Naive thymus-derived CD4-positive, alpha-beta T cell (primary cell): ENCODE measurements at places on chromosomes 3 and 15.

- no peak for DNase-seq
These were observed 36.2 kb downstream of the UMPS start for GRCh38 chr3:124766113-124767095.

DNA sequence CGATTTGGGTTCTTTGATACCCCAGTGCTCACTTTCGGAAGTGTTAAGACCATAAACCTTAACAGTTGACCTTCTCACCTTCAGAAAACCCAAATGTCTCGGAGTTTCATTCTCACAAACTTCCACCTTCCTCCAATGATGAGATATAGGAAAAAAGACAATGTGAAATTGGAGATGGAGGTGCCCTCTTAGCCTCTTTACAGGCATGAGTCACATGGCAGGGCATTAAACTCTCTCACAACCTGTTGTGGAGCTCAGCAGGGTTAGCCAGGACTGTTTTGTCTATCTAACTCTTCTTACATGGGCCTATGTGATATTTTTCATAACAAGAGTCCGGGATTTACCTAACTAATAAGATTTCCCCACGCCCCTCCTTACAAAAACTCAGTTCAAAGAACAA, 10.7 kb downstream of the AGTR1 start:
- DNase-seq, result no peak

- DNase-seq, result peak; percentile 3
These were observed 38.6 kb downstream of the TAFA4 start for GRCh38 chr3:68893600-68894239.

GRCh38 chr3:66489581-66489980, 11.2 kb downstream of the LRIG1 start:
- DNase-seq, result no peak

DNA sequence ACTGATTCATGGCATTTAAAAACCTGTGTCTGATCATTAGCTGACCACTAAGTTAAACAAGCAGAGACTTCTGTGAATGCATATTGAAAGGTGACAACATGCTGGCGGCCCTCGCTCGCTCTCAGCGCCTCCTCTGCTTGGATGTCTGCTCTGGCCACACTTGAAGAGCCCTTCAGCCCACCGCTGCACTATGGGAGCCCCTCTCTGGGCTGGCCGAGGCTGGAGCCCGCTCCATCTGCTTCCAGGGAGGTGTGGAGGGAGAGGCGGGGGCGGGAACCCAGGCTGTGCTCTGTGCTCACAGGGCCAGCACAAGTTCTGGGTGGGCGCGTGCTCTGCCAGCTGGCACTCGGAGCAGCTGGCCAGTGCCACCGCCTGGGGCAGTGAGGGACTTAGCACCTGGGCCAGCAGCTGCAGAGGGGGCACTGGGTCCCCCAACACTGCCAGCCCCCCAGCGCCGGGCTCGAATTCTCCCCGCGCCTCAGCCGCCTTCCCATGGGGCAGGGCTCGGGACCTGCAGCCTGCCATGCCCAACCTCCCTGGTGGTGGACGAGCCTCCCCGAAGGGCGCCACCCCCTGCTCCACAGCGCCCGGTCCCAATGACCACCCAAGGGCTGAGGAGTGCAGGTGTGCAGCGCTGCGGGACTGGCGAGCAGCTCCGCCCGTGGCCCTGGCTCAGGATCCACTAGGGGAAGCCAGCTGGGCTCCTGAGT, 252.4 kb downstream of the ZIC4 start:
- no peak for DNase-seq

DNA sequence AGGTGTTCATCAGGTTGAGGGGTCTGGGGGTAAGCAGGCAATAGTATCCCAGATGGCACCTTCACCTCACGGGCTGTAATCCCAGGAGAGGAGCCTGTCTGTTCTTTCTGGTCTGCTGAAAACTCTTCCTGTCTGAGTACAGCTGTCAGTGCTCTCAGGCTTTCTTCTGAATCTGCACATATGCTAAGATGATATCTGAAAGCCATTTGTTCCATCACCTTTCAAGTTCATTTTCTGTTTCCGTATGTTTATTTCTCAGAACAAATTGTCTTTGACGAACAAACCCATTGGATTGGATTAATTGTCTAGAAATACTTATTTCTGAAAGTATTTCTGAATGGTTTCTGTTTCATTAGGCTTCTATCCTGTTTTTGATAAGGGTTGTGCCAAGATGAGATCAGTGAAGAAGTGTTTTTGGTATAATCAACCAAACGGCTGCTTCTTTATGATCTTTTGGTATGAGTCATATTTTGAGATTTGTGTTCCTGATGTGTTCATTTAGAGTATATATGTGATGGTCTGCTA, 13.3 kb downstream of the ZNF592 start:
- peak; percentile 32 for DNase-seq

DNA sequence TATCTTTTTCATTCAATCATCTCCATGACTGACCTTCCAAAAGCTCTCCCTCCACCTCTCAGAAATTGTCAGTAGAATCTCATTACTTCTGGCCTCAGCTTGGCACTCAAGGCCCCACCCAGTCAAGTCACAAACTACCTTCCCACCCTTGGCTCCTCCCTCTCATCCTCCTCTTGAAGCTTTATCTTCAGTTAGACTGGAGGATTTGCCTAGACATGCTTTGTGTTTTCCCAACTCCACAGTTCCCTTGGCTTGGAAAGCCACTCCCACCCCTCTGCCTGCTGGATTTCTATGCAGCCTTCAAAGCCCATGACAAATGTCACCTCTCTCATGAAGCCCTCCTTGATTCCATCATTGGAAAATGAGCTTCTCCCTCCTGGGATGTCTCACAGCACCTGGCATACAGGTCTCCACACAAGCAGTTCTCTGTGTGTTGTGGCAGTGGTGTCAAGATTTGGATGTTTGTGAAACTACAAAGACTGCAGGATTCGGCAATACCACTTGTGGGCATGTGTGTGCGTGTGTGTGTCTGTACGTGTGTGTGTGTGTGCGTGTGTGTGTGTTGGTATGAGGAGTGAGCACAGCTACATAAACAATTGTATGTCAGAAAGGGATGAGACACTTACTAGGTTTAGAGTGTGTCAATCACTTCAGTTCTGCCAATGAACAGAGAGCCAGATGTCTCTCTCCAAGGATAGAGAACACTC, 45.3 kb upstream of the VPS8 start:
- DNase-seq, result no peak

GRCh38 chr3:129398803-129399144, 29.7 kb downstream of the EFCAB12 start:
- no peak for DNase-seq

DNA sequence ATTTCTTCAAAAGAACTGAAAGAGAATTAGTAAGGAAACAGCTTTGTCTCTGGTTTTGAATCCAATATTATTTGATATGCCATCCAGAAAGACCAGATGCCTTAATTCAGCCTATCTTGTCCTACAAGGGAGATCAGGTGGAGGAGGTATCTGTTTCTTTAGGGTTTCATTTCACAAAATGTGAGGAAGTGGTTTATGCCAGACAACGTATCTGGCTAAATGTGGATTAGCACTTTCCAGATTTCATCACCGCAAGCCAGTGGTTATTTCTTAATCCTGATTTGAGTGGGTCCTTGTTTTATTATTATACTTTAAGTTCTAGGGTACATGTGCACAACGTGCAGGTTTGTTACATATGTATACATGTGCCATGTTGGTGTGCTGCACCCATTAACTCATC, 271.1 kb downstream of the EBLN2 start:
- no peak for DNase-seq

- DNase-seq, result no peak
These were observed 147.6 kb downstream of the KLF13 start for GRCh38 chr15:31474059-31474868.

GRCh38 chr15:25169318-25169717, 214.5 kb downstream of the SNRPN start:
- DNase-seq, result no peak

DNA sequence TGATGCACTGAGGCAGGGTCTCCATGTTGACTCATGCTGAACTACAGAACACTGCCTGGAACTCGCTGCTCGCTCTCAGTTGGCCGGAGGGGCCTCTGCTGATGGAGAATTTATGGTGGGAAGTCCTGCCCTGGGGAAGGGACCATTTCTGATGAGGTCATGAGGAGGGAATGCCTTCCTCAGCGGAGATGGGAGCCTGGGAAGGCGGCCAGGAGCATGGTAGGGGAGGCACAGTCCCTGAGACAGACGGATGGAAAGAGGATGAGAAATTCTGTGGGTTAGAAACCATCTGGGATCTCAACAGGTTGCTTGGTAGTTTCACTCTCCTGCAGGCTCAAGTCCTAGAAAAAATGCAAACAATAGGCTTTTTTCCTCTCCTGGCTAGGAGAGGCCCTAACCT, 56.8 kb upstream of the TPM1 start:
- no peak for DNase-seq

- DNase-seq, result no peak
These were observed 9.3 kb downstream of the MOBP start for GRCh38 chr3:39476783-39477182.

GRCh38 chr3:87575550-87575949, 299.2 kb upstream of the POU1F1 start:
- no peak for DNase-seq

- DNase-seq, result no peak
These were observed 9.1 kb downstream of the MESP2 start for GRCh38 chr15:89785064-89785773.
